ENCODE measurements at places on chromosomes 11 and 22. TPM values are rescaled to one million over a fixed set of nuclear protein-coding genes. Genes with fewer than 3 reads are reported as not detected.

SLC25A18 gene
- 6.8 TPM for polyA plus RNA-seq

APOL5 gene
- polyA plus RNA-seq = 0.74 TPM

TIMM10B gene
- 37.0 TPM for polyA plus RNA-seq

CARD18 gene
- 0.92 TPM for polyA plus RNA-seq

CECR2 gene
- polyA plus RNA-seq = 7.1 TPM

RIMBP3B gene
- polyA plus RNA-seq = 32.9 TPM

Data from testis (tissue), 5 donors.